Natural killer cell treated with Interleukin-12 subunit alpha and Interleukin-12 subunit beta and Interleukin-15 and Interleukin-18, amount 100 ng/mL, for 72 hours (primary cell): ENCODE measurements at places on chromosomes 16 and 17. TPM values are rescaled to one million over a fixed set of nuclear protein-coding genes. Genes with fewer than 3 reads are reported as not detected.

DNA sequence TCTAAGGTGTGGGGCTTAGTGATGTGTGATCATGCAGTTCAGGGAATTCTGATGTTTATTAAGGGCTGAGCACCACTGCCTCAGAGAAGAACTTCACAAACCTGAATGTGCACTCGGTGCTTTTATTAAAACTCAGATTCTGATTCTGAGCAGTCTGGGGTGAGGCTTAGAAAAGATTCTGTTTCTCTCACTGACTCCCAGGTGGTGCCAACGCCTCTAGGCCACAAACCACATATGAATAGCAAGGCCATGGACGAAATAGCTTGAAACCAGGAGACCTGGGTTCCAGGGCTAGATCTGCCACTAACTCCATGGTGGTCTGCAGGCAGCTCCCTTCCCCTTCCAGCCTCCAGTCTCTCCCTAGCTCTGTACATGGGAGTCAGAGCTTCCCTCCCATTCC lies 169.1 kb downstream of the HS3ST3B1 start:
- H3K36me3 ChIP-seq, result no peaks in the 10 kb centered on the region
- DNase-seq, result no peak
- H3K27ac ChIP-seq, result no peak overlapping the region
- peaks cover 9% of the 10 kb centered on the region for H3K4me1 ChIP-seq
- H3K4me3 ChIP-seq, result no peak overlapping the region

DNA sequence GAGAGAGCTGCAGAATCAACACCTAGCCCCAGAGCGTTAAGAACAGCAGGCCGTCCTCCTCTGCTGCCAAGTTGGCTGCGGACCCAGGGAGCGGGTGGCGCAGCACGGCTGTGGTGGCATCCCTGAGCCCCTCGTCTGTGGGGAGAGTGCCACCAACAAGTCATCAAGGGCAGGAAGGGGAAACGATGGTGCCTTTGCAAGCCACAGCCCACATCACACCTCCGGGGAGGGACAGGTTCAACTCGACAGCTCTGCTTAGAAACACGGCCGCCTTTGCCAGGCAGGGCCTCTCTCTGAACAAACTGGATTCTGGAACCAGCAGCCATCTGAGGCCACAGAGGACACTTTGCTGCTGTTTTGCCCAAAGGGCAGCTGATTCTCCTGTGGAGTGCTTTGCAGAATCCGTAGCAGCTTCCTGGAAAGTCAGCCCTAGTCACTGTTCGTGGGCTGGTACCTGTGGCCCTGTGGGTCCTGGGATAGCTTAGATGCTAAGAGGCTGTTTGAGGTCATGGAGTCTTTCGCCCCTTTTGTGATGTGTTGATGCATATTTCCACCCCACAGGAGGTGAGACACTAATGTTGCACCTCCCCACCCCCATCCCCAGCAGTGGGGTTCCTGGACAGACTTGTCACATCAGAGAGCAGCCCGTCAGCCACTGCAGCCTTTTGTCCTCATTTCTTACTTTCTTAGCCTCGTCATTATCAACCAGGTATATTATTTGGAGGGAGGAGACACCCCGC lies 270.6 kb downstream of the CPPED1 start:
- H3K27me3 ChIP-seq, result no peaks in the 10 kb centered on the region
- peak; percentile 78 for DNase-seq

GRCh38 chr16:85573696-85574641 lies 39.2 kb upstream of the GSE1 start:
- H3K4me3 ChIP-seq, result no peak overlapping the region
- DNase-seq, result no peak
- H3K4me1 ChIP-seq, result peaks cover 65% of the 10 kb centered on the region
- H3K36me3 ChIP-seq, result no peaks in the 10 kb centered on the region
- H3K27ac ChIP-seq, result peak overlapping the region; percentile 35

DNA sequence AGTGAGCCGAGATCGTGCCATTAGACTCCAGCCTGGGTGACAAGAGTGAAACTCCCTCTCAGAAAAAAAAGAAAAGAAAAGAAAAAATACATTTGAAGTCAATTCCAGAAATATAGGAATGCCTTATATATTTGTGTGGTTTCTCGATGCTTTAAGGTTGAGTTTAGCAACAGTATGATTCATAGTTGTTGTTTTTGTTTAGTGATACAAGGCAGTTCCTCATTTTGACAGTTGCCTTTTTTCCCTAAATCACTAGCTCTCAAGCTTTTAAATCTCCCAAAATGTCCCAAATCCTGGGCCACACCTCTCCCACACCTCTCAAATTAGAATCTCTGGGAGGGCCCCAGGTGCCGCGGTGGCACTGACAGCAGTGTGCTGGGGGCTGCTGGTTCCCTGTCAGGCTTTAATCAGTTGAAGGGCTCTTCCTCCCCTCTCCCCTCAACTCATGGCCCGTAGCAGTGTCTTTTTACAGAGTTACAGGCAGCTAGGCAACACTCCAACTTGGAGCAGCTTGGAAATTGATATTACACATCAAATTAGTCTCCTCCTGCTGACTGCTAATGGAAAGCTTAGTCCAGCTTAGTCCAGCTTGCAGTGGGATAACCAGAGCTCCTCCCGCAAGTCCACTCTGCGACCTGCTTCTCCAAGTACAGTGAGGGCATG lies 58.4 kb downstream of the EPN2 start:
- H3K27ac ChIP-seq, result no peak overlapping the region
- H3K36me3 ChIP-seq, result no peaks in the 10 kb centered on the region
- no peak overlapping the region for H3K4me3 ChIP-seq
- H3K4me1 ChIP-seq, result no peaks in the 10 kb centered on the region
- no peak for DNase-seq

DNA sequence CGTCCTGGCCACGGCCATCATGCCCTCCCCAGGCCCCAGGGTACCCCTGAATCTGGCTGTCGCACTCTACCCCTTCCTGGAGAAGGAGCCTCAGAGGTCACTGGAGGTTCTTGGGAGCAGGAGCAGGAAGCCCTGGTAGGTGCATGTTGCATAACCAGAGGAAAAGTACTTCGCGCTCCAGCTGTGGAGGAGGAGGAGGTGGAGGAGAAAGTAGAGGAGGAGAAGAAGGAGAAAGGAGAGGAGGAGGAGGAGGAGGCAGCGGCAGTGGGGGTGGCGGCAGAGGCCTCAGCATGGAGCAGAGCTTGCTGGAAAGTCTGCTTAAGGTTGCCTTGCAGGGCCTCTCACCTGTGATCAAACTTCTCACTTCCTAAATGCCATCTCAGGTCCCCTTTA lies 61.8 kb downstream of the BAIAP2 start:
- H3K27me3 ChIP-seq, result no peaks in the 10 kb centered on the region
- H3K36me3 ChIP-seq, result no peaks in the 10 kb centered on the region
- H3K4me1 ChIP-seq, result peaks cover 8% of the 10 kb centered on the region
- no peak overlapping the region for H3K27ac ChIP-seq
- DNase-seq, result no peak

DNA sequence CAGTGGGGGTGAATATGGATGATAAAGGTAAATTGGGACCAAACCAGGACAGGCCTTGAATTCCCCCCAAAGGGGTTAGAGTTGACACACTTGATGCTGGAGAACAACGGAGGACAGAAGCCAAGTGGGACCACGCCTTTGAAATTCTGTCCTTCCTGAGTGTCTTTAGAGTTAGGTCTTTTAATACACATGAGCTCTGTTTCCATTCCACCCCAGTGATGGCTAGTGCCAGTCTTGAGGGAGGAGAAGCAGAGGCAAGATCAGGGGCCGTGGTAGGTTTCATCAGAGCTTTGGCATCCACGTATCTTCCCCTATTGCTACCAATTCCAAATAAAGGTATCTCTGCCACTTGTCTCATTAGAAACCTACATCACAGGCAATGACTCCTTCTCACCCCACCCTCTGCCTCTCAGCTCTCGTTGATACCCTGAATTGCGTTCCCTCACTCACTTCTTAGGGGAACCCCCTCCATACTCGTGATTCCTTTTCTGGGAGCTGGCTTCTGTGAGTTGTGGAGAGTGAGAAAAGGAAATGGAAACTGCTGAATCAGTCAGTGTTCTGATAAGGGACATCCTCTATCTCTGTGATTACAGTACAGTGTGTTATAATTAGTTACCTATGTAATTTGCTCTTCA lies 2.4 kb upstream of the CCL3L1 start:
- DNase-seq, result peak; percentile 74
- H3K4me1 ChIP-seq, result peaks cover 68% of the 10 kb centered on the region
- H3K27me3 ChIP-seq, result no peaks in the 10 kb centered on the region
- H3K36me3 ChIP-seq, result no peaks in the 10 kb centered on the region

DNA sequence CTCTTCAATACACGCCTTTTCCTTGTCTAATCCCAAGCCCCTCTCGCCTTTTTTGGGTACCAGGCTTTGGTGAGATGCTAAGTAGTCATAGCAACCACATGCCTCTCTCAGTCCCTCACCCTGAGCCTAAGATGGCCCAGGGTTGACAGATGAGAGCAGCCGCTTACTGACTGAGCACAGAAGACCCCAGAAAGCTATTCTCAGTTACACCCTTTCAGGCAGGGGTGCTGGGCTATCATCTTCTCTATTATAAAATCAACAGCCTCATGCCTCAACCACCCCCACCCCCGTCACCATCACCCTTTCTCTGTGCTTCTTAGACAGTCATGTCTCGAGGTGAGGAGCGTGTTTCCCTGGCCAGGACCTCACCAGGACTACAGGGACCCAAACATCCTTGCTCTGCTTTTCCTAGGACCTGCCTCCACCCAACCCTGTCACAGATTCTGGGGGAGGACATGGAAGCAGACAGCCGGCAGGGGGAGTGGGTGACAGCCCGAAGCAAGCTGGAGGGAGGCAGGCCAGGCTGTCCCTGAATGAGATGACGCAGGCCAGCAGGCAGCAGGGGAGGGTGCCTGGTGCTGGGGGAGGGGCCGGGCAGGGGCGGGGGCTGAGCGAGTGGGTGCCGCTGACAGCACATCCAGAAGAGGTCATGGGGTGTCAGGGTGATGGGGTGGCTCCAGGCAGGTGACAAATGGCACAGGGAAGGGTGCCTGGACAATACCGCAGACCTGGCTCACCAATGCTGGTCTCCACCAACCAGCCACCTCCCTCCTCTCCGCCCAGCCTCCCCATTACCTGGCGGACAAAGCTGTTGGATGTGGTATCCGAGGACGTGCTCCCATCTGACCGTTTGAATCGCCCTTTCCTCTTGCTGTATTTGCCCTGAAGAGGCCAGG lies 3.1 kb downstream of the CACNB1 start:
- H3K27me3 ChIP-seq, result no peaks in the 10 kb centered on the region
- DNase-seq, result no peak
- H3K4me1 ChIP-seq, result peaks cover 6% of the 10 kb centered on the region
- no peaks in the 10 kb centered on the region for H3K36me3 ChIP-seq
- H3K27ac ChIP-seq, result no peak overlapping the region
- peak overlapping the region; percentile 20 for H3K4me3 ChIP-seq

GRCh38 chr17:36128411-36128978 lies 24.9 kb downstream of the CCL4 start:
- peaks cover 26% of the 10 kb centered on the region for H3K36me3 ChIP-seq
- no peak overlapping the region for H3K27ac ChIP-seq
- peaks cover 48% of the 10 kb centered on the region for H3K4me1 ChIP-seq
- DNase-seq, result no peak

DNA sequence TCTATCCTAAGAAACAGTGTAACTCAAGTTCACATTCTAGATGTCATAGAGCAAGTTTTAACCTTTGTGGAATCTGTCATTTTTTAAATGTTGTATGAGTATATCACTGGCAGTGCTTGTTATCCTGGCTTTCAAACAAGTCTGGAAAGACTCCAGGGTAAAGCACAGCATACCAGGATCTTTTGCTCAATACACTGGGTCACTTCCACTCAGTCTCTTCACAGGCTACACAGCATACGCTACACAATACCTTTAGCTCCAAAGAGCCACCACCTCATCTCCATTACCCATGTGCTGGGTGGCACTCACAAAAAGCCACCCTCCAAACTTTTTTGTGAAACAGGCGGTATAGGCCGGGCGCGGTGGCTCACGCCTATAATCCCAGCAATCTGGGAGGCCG lies 69.5 kb downstream of the PARN start:
- no peak overlapping the region for H3K27ac ChIP-seq
- H3K27me3 ChIP-seq, result no peaks in the 10 kb centered on the region
- no peaks in the 10 kb centered on the region for H3K36me3 ChIP-seq
- H3K4me1 ChIP-seq, result peaks cover 8% of the 10 kb centered on the region

- H3K4me1 ChIP-seq, result no peaks in the 10 kb centered on the region
- H3K27me3 ChIP-seq, result no peaks in the 10 kb centered on the region
- DNase-seq, result no peak
- H3K27ac ChIP-seq, result no peak overlapping the region
- H3K4me3 ChIP-seq, result no peak overlapping the region
- peaks cover 3% of the 10 kb centered on the region for H3K36me3 ChIP-seq
These were observed 776.1 kb downstream of the KCNJ2 start for GRCh38 chr17:70945386-70945785.

GRCh38 chr17:17810084-17810894 lies 26.5 kb downstream of the SREBF1 start:
- no peaks in the 10 kb centered on the region for H3K36me3 ChIP-seq
- peaks cover 13% of the 10 kb centered on the region for H3K4me1 ChIP-seq
- H3K4me3 ChIP-seq, result no peak overlapping the region
- H3K27ac ChIP-seq, result no peak overlapping the region
- DNase-seq, result no peak

DNA sequence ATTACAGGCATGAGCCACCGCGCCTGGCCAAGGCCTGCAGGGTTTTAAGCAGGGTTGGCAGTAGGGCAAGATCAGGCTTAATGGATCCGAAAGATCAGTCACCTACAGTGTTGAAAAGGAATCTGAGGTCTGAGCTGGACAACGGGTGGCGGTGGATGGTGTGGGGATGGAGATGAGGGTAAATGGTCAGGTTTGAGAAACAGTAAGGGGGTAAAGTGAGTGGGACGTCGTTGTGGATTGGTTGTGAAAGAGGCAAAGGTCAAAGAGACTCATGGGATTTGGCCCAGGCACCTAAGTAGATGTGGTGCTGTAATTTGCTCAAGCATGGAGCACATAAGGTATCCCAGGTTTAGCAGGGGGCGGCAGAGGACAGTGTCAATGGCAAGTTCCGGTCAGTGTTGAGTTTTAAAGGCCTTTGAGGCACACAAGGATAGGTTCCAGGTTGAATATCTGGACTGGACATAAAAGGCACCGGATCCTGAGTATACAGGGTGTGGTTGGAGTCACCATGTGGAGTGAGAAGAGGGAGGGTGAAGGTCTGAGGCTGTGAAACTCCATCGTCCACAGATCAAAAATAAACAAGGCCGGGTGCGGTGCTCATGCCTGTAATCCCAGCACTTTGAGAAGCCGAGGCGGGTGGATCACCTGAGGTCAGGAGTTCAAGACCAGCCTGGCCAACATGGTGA lies 1.1 kb upstream of the SLC16A5 start:
- H3K27ac ChIP-seq, result peak overlapping the region; percentile 62
- peak overlapping the region; percentile 78 for H3K4me3 ChIP-seq
- no peaks in the 10 kb centered on the region for H3K36me3 ChIP-seq

- no peak for DNase-seq
- peaks cover 25% of the 10 kb centered on the region for H3K4me1 ChIP-seq
These were observed 52.8 kb downstream of the SDK2 start for GRCh38 chr17:73591296-73592078.

MYL11 gene
- total RNA-seq, result 8.5 TPM

APRT gene
- total RNA-seq, result 192 TPM

CALB2 gene
- not detected for total RNA-seq

HBQ1 gene
- not detected for total RNA-seq

TEX19 gene
- not detected for total RNA-seq

TMEM88 gene
- 2.7 TPM for total RNA-seq

ODAD4 gene
- total RNA-seq, result 0.12 TPM

ASGR1 gene
- not detected for total RNA-seq
